ENCODE measurements at places on chromosomes 3 and 15.

DNA sequence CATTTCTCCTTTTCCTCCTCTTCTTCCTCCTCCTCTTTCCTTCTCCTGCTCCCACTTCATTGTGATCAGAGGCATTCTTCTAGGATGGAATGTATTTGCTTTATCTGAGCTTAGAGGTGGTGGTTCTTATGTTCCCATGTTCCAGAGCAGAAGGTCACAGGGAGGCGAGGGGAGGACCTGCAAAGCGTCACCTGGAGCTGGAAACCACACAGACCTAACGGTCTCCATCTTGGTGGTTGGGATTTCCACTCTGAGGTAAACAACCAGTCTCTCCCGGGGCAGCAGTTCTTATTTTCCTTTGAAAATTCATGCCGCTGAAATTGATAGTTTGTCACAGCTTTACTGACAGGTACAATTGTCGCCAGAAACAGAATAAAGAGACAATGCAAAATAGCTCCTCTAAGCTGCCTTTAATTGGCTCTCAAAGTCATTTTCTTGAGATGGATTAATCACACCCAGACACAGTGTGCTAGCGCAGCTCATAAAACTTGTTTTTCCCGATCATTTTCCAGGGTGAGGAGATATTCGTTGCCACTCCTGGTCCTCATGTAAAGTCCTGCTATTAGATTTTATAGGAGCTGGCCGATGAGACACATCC, 16.9 kb upstream of the AGBL1 start:
- no peak for DNase-seq

DNA sequence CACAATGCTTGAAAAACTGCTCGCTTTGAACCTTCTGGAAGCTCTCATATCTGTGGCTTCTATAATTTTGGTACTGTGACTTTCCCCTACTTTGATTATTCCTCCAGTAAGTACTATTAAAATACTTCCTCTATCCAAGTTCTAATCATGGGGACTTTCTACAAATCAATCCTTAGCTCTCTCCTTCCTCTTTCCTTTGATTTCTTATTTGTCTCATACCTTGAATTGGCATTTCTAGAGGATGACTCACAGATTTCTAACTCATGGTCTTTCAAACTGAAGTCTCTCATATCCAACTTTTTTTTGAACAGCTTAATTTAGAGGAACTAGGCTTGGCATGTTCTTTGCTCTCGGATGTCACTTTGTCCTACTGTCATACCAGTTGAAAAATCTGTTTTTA, 241.8 kb downstream of the TBC1D5 start:
- DNase-seq, result peak; percentile 35

GRCh38 chr3:106014971-106015370, 146.2 kb upstream of the CBLB start:
- DNase-seq, result no peak

DNA sequence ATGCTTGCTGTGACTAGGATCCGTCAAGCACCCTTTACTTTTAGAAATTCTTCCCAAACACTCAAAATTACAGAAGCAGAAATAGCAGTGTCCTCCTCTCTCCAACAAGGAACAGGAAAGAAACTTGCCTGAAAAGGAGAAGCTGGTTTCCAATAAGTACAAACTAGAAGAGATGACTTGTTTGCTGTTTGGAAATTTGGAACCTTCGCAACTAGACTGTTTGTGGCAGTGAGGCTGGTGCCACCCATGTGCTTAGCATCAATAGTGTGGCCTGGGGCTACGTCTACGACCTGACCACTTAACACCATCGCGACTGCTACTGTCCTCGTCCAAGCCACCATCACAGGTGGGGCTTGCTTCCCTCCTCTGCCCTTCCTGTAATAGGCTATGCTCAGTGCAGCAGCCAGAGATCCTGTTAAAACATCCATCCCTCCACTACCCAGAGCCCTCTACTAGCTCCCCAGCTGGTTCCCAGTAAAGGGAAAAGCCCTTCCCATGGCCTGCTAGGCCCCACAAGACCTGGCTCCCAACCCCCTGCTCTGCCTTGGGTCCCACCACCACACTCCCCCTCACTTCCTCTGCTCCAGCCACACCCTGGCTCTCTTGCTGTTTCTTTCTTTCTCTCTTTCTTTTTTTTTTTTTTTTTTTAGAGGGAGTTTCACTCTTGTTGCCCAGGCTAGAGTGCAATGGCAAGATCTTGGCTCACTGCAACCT, 52.6 kb upstream of the CCR2 start:
- no peak for DNase-seq

Data from ACHN (cell line).